ENCODE measurements at places on chromosomes 6 and 20.

- H3K27ac ChIP-seq = no peak overlapping the region
- DNase-seq = no peak
- no peaks in the 10 kb centered on the region for H3K4me1 ChIP-seq
- no peaks in the 10 kb centered on the region for H3K27me3 ChIP-seq
- H3K36me3 ChIP-seq = no peaks in the 10 kb centered on the region
Measured at GRCh38 chr6:155351273-155352129, 37.2 kb upstream of the TFB1M start.

GRCh38 chr20:32583581-32584070 lies 1.5 kb downstream of the NOL4L start:
- H3K27me3 ChIP-seq = no peaks in the 10 kb centered on the region
- peak overlapping the region; percentile 19 for H3K4me3 ChIP-seq
- H3K4me1 ChIP-seq = peaks cover 55% of the 10 kb centered on the region
- no peak for DNase-seq
- H3K27ac ChIP-seq = no peak overlapping the region

DNA sequence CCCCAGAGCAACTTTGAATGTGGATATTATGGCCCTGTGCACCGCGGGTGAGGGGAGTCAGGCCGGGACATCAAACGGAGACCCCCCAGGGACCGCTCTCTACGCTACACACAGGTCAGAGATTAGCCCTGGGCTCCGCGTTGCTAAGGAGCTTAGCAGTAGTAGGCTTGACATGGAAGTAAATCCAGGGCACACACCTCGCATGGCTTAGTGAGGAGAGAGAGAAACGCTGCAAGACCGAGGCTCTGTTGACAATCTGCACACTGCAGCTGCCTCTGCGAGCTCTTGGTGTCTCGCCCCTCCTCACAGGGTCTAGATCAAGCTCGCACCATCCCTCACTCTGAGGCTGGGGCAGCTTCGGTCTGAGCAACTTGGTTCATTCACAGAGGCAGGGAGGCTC lies 116.1 kb upstream of the CDH4 start:
- no peaks in the 10 kb centered on the region for H3K27me3 ChIP-seq
- no peak overlapping the region for H3K4me3 ChIP-seq
- no peaks in the 10 kb centered on the region for H3K4me1 ChIP-seq

DNA sequence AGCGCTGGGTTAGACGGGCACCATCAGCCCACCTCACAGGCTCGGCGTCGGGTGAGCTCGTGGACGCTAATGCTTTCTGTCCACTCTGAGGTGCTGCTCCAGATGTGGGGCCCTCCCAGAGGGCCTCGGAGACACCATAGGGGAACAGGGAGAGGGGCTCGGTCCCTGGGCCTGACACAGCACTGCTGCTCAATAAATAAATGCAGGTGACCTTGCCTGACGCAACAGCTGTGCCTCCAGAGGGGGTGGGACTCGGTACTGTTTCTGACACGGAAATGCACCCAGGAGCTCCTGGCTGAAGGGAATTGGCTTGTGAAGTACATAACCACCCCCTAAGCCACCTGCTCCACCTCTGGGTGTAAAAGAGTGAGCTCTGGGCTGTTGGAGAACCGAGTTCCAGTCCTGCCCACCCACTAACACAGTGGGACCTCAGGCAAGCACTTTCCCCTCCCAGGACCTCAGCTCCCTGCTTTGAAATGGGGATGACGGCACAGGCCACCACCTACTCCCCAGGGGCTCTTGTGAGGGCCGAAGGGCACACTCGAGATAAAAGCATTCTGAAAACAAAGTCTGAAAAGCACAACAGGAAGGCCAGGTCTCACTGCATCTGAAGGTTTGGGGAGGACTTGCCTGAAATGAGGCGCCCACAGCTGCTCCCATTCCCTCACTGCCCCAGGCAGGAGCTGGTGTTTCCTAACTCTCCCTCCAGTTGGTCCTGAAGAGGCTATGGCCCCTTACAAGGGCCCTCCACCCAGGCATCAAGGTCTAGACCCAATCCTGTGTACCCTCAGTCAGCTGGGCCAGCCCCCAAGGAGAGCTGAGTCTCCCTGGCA lies 6.7 kb downstream of the KCNK15 start:
- H3K4me1 ChIP-seq = no peaks in the 10 kb centered on the region
- peaks cover 16% of the 10 kb centered on the region for H3K27me3 ChIP-seq
- DNase-seq = no peak
- no peak overlapping the region for H3K4me3 ChIP-seq
- no peak overlapping the region for H3K27ac ChIP-seq
- no peaks in the 10 kb centered on the region for H3K36me3 ChIP-seq

DNA sequence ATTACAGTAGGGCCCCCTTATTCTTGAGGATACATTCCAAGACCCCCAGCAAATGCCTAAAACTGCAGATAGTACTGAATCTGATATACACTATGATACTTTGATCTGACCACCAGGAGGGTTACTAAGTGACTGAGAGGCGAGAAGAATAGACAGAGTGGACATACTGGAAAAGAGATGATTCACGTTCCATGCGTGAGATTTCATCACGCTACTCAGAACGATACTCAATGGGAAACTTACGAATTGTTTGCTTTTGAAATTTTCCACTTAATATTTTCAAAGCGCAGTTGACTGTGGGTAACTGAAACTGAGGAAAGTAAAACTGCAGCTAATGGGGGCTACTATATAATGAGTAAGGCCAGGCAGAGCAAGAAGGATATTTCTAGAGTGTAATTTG lies 60.8 kb downstream of the STX11 start:
- H3K4me1 ChIP-seq = peaks cover 14% of the 10 kb centered on the region
- H3K36me3 ChIP-seq = no peaks in the 10 kb centered on the region
- no peak overlapping the region for H3K27ac ChIP-seq
- no peak overlapping the region for H3K4me3 ChIP-seq

DNA sequence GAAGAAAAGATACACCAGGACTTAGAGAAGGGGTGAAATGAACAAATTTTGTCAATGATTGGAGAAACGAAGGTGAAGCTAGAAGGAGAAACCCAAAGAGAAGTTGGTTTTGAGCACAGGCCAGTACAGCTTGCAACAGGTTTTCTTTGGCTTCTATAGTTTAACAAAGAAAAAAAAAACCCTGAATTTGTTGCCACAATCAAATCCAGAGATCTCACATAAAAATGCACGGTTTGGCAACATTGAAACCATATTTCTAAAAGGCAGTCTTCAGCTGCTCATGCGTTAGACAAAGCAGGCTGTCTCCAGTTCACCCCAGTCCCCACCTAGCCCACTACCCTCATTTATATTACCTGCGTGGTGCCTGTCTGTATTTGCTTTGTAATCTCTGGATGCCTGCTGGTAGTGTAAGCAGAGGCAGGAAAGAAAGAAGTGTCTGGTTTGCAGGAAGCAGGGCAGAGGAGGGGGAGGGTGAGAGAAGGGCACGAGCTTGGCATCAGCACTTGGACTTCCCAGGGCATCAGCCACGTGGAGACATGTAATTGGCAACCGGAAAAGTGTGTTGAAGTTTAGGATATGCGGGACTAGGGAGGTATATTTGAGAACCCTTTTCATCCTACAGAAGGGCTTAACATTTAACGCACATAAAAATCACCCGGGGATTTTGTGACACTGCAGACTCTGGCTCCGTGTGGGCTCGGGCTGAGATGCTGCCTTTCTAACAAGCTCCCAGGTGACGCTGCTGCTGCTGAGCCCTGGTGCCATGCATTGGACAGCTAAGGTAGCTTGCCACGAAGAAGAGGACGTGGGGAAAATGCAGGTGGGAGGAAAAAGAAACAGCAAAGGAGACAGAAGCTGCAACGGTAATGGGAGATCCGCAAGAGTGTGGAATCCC lies 14.4 kb downstream of the PFDN4 start:
- H3K27me3 ChIP-seq = no peaks in the 10 kb centered on the region
- H3K27ac ChIP-seq = no peak overlapping the region
- H3K4me3 ChIP-seq = no peak overlapping the region
- peaks cover 9% of the 10 kb centered on the region for H3K36me3 ChIP-seq

DNA sequence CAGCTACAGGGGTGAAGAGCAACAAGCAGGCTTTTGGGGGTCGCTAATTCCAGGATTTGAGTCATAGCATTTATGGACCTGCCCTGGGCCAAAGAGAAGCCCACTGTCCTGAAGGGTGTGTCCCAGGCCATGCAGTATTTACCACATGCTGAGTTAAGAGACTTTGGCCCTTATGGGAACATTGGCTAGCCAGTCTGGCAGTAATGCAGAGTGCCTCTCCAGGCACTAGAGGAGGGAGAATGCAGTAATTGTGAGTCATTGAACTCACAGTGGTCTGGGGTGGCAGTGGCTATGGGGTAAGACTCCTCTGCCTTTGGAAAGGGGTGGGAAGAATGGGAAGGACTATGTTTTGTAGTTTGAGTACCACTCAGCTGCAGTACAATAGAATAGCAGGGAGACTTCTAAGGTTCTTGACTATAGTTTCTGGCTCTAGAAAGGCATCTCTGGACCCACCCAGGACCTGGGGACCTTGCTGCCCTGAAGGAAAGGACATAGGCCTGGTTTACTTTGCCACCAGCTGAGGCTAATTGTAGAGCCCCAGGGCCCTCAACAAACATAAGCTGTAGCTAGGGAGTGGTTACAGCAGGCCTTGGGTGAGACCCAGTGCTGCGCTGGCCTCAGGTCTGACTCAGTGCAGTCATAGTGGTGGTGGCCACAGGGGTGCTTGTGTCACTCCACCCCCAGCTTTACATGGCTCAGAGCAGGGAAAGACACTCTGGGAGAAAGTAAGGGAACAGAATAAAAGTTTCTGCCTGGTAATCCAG lies 520.9 kb downstream of the HTR1B start:
- H3K4me3 ChIP-seq = no peak overlapping the region
- H3K4me1 ChIP-seq = no peaks in the 10 kb centered on the region
- H3K27me3 ChIP-seq = no peaks in the 10 kb centered on the region
- H3K36me3 ChIP-seq = no peaks in the 10 kb centered on the region
- no peak for DNase-seq
- H3K27ac ChIP-seq = no peak overlapping the region

DNA sequence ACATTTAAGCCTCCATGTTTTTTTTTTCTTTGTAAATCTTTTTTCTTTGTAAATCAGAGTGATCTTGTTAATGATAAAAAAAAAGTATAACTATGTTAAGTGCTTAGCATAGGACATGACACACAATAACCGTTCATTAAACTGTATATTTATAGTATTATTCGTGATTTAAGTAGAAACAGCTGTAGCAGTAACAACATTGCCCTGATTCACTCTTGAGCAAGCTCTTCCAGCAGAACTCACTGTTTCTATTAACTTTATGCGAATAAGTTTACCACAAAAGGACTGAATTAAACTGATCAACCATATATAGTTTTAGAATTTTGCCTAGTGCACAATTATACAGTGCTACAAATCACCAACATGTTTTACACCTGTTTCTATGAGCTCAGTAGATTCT lies 1338.0 kb upstream of the EYS start:
- no peak for DNase-seq
- H3K4me3 ChIP-seq = no peak overlapping the region
- no peak overlapping the region for H3K27ac ChIP-seq
- H3K4me1 ChIP-seq = no peaks in the 10 kb centered on the region
- H3K36me3 ChIP-seq = no peaks in the 10 kb centered on the region
- H3K27me3 ChIP-seq = no peaks in the 10 kb centered on the region

- no peak overlapping the region for H3K4me3 ChIP-seq
- DNase-seq = no peak
- H3K36me3 ChIP-seq = no peaks in the 10 kb centered on the region
- H3K27ac ChIP-seq = no peak overlapping the region
- no peaks in the 10 kb centered on the region for H3K4me1 ChIP-seq
Measured at GRCh38 chr20:58763076-58763475, 70.5 kb downstream of the NPEPL1 start.

DNA sequence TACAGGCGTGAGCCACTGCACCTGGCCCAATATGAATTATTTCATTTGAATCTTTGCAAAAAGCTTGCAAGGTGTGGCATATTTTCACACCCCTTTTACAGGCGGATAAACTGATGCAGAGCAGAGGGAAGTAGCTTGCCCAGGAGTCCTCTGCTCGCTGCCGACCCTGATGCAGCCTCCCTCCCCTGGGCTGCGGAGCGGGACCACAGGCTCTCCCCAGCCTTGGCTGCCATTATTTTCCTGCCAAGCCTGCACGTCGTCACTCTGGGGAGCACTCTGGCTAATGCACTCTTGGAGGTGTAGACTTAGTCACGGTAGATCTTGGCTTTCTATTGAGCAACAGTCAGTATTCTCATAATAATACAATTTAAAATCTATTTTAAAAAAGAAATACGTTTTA lies 34.8 kb upstream of the DACT2 start:
- no peaks in the 10 kb centered on the region for H3K27me3 ChIP-seq
- H3K36me3 ChIP-seq = no peaks in the 10 kb centered on the region
- no peaks in the 10 kb centered on the region for H3K4me1 ChIP-seq
- H3K4me3 ChIP-seq = no peak overlapping the region
- H3K27ac ChIP-seq = no peak overlapping the region
- no peak for DNase-seq

DNA sequence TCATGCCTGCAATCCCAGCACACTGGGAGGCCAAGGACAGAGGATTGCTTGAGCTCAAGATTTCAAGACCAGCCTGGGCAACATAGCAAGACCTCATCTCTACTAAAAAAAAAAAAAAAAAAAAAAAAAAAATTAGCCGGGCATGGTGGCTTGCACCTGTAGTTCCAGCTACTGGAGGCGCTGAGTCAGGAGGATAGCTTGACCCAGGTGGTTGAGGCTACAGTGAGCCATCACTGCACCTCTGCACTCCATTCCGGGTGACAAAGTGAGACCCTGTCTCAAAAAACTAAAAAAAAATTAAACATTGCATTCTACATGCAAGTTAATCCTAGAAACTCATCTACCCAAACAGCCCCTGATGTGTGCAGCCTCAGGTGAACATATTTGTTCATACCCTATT lies 7.3 kb upstream of the TRAM2 start:
- H3K27me3 ChIP-seq = no peaks in the 10 kb centered on the region
- H3K27ac ChIP-seq = no peak overlapping the region
- no peaks in the 10 kb centered on the region for H3K4me1 ChIP-seq
- no peak for DNase-seq
- H3K4me3 ChIP-seq = no peak overlapping the region

DNA sequence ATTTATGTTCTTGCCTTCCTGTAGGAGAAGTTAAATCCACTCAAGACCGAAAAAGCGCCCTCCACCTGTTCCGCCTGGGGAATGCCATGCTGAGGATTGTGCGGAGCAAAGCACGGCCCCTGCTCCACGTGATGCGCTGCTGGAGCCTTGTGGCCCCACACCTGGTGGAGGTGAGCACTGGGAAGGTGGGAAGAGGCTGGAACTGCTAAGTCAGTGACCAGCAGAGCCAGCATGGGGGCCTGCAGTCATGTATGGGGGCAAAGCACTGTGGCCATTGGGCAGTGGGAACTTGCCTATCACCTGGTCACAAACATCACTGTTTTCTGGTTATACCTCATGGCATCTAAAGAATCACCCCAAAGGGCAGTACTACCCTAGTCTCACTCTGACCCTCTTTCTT lies 78.5 kb upstream of the PBOV1 start:
- no peaks in the 10 kb centered on the region for H3K4me1 ChIP-seq
- no peak overlapping the region for H3K27ac ChIP-seq
- H3K27me3 ChIP-seq = peaks cover 5% of the 10 kb centered on the region
- no peak for DNase-seq
- no peaks in the 10 kb centered on the region for H3K36me3 ChIP-seq
- H3K4me3 ChIP-seq = no peak overlapping the region

- H3K27ac ChIP-seq = no peak overlapping the region
- H3K4me3 ChIP-seq = no peak overlapping the region
- DNase-seq = no peak
- peaks cover 8% of the 10 kb centered on the region for H3K27me3 ChIP-seq
- no peaks in the 10 kb centered on the region for H3K36me3 ChIP-seq
Measured at GRCh38 chr20:21074605-21075336, 31.4 kb downstream of the LINC00237 start.
